Kidney capillary endothelial cell (primary cell): ENCODE measurements at places on chromosomes 4 and X.

- DNase-seq: no peak
Observed at GRCh38 chrX:39762266-39762841, 335.4 kb downstream of the BCOR start.

DNA sequence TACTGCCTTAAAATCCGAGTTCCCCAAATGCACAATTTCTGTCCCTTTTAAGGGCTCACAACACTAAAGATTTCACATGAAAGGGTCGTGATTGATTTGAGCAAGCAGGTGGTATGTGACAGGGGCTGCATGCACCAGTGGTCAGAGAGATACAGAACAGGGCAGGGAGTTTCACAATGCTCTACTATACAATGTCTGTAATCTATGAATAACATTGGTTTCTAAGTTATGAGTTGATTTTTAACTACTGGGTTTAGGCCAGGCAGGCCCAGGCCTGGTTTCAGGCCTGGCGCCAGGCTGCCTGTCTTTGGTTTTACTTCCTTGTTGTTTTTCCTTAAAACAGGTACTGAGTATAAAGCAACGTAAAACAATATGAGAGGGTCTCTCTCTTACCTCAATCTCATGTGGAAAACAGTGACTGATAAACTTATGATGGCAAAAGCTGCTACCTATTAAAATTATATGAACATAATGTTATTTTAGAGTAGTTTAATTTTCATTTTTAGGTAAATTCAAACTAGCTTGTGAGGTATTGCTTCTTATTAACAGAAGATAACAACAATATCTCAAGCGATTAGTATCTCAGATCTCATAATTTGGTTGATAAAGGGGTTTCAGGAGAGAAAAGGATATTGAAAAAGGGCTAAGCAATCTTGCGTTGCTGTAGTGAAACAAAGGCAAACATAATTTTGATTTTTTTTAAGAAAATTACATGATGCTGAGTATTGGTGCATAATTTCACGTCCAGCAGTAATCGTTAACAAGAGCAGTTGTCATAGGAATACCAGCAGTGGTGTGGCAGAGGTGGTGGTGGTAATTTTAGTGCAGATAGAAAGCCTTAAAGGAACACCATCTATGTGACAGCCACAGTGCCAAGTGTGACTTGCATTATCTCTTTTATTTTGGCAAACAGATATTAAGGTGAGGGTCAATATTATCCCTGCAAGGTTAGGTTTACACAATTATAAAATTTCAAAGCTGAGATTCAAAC lies 944.4 kb upstream of the GRID2 start:
- DNase-seq: no peak

DNA sequence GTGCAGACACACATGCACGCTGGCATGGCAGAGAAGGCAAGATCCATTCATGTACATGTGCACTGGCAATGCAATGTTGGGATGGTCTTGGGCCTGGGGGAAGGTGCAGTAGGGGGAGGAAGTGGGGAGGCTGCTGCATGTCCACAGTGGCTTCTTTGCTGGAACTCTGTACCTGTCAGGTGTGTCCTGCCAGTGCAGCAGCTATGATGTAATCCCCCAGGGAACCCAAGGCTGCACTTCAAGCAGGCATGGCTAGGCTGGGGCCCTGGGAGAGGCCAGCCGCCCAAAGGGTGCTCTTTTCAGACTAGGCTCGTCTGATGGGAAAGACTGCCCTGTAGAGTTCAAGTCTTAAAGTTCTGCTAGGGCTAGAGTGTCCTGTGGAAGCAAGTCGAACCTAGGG lies 1304.0 kb downstream of the FAM133A start:
- no peak for DNase-seq

DNA sequence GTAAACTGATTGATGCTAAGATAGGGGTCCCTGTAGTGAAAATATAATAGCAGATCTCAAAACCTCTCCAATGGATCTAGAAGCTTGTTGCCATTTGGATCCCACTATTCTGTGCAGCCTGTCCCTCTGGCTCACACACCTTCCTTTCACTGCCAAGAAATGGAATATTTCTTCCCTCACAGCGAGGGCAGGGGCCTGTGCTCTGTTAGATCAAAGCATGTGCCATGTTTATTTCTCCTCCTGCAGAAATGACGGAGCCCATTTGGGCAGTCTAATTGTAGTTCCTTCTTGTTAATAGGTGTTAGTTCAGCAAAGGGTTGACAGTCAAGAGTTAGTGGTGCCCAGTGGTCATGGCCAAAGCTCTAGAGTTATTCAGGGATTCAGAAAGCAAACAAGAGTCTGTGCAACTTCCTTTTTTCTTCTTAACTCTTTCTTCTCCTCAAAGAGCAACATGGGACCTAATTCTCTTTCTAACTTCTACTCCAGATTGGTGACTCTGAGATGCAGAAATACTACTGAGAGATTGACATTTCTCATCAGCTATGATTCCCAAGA lies 106.8 kb downstream of the STOX2 start:
- DNase-seq: no peak

- no peak for DNase-seq
Observed at GRCh38 chr4:98285676-98286075, 24.5 kb downstream of the RAP1GDS1 start.

GRCh38 chr4:81512001-81512756 lies 40.5 kb upstream of the RASGEF1B start:
- no peak for DNase-seq

DNA sequence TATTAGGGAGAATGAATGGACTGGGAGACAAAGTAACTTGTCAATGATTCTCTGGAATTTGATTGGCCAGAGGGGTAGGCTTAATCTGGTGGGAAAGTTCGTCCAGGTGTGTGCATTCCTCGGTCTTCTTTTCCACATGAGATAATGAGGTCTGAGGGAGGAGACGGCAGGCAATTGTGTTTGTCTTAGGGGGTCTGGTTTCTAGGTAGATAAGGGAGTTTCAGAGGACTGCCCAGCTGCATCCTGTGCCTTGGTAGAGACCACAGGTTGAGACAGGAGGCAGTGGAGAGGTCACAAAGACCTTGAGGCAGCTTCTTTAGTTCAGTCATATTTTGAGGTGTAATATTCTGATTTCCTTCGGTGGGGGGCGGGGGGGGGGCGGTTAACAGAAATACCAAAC lies 4.3 kb downstream of the MGST2 start:
- DNase-seq: no peak
